ENCODE measurements at places on chromosomes 5 and 9.

- DNase-seq = no peak
Observed at GRCh38 chr5:143308731-143309130, 94.8 kb downstream of the NR3C1 start.

- no peak for DNase-seq
Observed at GRCh38 chr5:35832762-35833161, 23.9 kb upstream of the IL7R start.

DNA sequence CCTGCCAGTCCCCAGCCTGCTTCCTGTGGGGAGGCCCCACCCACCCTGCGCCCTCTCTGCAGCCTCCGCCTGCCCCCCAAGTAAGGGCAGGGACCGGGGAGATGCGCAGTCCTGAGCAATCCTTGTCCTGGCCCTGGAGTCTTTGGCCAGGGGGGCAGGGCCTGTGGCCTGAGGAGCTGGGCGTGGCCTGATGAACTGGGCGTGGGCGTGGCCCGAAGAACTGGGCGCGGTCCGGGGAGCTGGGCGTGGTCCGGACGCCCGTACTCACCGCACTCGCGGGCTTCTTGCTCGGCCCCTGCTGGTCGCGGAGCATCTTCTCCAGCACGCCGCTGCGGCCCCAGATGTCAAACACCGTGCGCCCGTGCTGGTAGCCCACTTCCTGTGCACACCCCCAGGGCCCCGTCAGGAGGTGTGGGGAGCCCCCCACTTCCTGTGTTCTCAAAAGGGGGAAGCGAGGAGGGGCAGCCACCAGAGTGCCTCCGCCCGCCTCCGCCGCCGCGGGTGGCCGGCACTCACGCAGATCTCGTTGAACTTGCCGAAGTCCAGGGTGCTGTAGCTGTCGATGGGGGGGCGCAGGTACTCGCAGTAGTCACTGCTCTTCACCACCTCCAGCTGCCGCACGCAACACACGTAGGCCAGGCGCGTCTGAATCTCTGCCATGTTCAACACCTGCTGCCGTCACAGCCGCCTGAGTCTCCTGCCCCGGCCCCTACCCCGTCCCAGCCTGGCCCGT lies 2.7 kb upstream of the NSMF start:
- peak; percentile 55 for DNase-seq

- no peak for DNase-seq
Observed at GRCh38 chr5:77430726-77431125, 61.4 kb downstream of the WDR41 start.

GRCh38 chr5:113293068-113293974 lies 141.5 kb downstream of the TSSK1B start:
- DNase-seq = no peak

DNA sequence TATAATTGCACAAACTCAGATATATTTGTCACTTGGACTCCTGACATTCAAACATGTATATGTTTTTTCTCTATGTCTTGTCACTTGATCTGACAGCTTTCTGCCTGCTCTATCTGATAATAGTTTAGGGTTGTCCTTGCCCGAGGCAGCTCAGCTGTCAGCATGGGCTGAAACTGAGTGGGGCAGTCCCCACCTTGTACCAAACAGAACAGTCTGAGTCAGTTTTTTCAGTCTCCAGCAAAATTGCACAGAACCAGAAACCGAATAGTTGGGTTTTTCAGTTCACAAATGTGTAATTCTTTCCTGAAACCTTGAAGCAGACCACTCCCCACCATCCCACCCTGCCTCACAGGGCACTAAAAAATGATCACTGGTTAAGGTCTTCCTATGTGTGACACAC lies 9.5 kb upstream of the HAND1 start:
- DNase-seq = no peak

DNA sequence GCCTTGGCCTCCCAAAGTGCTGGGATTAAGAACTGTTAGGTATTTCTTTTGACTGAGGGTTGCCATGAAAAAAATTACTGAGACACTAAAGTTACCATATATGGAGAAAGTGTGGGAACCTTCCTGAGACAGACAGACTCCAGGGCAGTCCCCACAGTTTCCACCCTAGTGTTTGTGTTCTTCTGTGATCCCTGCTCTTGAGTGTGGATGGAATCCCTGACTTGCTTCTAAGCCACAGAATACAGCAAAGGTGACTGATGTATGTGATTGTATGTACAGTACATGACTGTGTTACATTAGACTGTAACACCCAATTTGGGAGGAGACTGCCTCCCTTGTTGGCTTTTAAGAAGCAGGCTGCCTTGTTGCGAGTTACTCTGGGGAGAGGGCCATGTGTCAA lies 24.7 kb upstream of the ADAM19 start:
- DNase-seq = no peak

DNA sequence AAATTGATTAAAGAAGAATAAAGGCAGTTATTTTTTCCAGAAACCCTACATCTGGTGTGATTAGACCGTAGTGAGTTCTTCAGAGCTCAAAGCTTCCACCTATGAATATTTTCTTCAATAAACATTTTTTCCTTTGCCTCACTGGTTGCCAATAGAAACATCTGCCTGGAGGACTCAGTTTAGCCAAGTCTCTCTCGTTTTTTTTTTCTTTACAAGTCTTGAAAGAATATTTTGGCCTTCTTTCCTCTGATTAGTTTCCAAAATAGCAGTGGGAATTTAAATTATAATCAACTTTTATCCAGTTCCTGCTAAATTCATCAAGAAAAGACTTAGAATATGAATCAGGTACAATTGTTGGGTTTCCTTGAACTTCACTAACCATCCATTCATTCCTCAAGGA lies 897.5 kb downstream of the TLE1 start:
- no peak for DNase-seq

DNA sequence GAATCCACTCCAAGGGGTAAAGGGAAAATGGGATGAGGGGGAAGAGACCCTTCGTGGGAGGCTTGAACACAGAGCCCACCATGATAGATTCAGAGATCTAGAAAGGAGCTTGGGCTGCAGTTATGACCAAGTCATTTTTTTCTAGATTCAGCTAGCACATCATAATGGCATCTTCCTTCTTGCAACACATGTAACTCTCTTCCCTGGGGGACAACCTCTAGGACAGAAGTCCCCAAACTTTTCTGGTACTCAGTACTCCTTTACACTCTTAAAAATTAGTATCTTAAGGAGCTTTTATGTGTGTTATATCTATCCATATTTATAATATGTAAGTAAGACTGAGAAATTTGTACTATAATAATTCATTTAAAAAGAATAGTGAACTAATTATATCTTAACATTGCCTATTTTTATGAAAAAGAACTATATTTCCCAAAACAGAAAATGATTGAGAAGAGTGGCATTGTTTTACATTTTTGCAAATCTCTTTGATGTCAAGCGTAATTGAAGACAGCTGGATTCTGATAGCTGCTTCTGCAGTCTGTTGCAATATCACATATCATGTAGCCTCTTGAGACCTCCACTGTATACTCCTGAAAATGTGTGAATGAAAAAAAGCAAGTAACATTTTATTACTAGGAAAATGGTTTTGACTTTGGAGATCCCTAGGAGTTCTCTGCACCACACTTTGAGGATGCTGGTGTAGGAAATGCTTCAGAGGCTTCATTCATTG lies 875 bp downstream of the ACO1 start:
- DNase-seq = no peak

DNA sequence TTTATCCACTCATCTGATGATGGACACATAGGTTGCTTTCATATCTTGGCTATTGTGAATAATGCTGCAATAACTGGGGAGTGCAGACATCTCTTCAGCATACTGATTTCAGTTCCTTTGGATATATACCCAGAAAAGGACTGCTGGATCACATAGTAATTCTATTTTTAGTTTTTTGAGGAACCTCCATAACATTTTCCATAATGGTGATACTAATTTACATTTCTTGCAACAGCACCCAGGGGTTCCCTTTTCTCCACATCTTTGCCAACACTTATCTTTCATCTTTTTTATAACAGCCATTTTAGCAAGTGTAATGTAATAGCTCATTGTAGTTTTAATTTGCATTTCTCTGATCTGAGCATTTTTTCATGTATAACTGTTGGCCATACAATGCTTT lies 34.1 kb upstream of the NR4A3 start:
- DNase-seq = no peak

DNA sequence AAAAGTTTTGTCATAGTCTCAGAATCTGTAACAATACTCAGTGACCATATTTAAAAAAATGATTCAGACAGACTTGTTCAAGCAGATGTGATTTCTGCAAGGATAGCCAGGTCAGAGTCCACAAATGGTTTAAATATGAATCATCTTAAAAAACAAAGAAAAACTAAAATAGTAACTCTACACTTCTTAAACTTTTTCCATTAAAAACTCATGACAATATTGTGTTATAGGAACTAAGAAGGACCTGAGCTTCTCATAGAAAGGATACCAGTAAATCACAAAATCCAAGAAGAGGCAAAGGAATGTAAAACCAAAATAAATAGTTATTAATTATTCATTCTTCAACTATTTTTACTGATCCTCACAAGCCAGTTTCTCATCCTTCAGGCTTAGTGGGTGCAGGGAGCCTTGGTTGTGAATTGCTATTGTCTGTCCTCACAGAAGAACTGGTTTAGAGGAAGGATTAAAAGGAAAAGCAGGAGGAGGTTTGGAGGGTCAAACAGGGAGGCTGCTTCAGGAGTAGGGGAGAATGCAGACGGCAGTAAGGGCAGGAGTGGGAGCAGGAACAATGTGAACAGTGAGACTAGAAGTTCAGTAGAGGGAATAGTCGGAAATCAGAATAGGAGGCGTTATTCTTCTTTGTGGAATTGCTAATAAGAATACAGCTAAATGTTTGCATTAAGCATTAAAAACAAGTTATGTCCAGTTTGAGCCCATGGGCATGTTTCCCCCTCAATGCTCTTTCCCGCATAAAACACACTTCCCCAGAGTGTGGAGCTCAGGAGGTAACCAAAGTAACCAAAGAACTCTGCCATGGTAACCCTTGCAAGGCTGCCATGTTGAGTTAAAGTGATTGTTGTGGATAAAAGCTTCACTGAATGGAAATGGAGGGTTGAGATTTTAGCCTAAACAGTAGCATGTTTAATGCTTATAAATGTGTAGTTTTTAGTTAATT lies 110.7 kb downstream of the CCDC192 start:
- DNase-seq = no peak

DNA sequence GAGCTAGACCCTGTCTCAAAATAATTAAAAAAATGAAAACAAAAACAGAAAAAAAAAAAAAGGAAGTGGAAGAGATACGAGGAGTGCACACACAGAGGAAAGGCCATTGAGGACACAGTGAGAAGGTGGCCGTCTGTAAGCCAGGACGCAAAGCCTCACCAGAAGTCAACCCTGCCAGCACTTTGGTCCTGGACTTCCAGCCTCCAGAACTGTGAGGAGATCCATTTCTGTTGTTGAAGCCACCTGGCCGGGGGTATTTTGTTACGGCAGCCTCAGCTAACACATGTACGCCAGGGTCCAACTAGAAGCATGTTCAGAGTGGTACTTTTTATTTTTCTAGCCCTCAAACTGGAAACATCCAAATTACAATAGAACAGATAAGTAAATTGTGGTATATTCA lies 21.8 kb downstream of the SLC35D2 start:
- DNase-seq = no peak

- DNase-seq = no peak
Observed at GRCh38 chr5:145858959-145859358, 13.9 kb downstream of the GRXCR2 start.

DNA sequence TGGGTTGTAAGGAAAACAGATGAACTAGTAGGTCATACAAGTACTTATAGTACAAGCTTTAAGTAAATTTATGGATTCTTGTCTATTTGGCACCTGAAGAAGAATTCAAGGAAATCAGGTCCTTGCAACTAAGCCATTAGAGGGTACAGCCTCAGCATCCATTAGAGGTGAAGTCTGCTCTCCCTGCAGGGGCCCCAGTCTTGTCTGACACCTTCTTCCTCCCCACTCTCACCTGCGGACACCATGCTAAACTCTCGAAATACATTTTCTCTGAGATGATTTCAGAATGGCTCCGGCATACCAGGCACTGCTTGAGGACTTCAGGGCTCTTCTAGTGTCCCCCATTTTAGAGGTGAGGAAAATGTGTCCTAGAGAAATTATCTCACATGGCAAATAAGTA lies 137.9 kb downstream of the GNAQ start:
- DNase-seq = no peak

DNA sequence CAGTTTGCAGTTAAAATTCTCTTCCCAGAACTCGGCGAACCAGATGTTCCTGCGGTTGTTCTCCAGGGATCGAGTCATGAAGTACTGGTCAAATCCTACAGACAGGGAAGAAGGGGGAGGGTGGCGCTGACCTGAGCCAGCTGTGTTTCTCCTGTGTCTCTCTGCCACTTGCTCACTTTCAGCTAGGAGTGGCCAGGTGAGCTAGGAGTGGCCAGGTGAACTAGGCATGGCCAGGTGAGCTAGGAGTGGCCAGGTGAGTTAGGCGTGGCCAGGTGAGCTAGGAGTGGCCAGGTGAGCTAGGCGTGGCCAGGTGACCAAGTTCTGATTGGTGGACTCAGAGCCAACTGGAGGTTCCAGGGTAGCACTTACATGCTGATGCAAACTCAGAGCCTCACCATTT lies 5.8 kb downstream of the GRM6 start:
- no peak for DNase-seq

DNA sequence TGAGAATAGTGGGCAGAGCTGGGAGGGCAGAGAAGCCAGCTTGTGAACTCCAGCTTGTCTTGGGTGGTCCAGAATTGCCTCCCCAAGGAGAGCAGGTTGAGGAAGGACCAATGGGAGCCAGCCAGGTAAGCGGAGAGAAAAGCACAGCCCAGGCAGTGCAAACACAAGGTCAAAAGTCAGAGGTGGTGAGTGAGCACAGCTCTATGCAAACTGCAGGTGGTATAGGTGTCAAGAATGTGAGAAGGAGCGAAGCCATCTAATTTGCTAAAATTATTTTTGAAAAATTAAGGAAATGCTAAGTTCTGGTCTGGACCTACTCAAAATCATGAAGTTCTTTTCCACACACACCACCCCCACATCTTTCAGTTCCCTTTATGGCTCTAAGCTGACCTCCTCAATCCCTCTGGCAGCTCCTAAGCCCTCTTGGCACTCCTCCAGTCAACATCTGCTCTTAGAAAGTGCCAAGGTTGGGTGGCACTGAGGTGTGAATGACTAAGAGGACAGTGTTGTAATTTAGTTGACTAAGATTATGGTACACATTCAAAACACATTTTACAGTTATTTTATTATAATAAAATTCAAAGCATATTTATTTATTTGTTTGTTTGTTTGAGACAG lies 6.6 kb upstream of the OTULINL start:
- no peak for DNase-seq

DNA sequence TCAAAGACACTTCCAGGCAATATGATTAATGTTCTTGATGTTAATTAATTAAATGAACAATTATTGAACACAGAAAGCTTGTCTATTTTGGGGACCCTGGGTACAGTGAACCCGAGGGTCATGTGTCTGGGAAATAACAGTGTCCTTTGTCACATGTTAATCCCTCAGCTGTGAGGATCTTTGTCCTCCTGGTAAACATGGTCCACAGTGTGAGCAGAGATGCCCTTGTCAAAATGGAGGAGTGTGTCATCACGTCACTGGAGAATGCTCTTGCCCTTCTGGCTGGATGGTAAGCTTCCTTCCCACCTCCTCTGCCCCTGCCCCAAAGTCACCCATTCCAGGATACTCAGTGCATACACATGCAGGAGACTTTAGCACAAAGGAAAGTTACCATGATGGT lies 107.9 kb downstream of the MEGF10 start:
- DNase-seq = no peak

GRCh38 chr5:150270541-150271295 lies 18.9 kb downstream of the CAMK2A start:
- DNase-seq = no peak

GRCh38 chr9:91117959-91118703 lies 243.6 kb downstream of the AUH start:
- DNase-seq = no peak

All from activated naive CD8-positive, alpha-beta T cell treated with anti-CD3 and anti-CD28 coated beads, Interleukin-2, amount 50 U/mL, for 16 hours (primary cell).